ENCODE measurements at places on chromosomes 1 and 21.

- DNase-seq: no peak
Observed at GRCh38 chr1:99943223-99943794, 26.5 kb upstream of the SLC35A3 start.

DNA sequence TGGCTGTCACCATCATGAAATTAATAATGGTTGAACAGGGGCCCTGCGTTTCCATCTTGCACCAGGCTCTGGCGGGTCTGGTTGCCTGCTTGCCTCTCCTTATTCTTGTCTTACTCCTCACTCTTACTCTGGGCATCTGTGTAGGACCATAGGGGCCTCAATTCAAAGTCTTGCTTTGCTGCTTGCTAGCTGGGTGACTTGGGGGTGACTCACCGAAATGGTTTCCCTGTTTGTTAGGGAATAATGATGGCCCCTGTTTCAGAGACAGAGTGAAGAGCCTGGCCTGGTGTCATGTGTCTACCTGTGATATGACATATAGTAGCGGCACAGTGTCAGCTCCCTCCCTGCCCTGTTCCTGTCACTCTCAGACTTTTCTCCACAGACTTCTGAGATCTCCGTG lies 24.6 kb downstream of the KCNC4 start:
- DNase-seq: no peak

GRCh38 chr1:2561898-2562895 lies 6.0 kb downstream of the TNFRSF14 start:
- no peak for DNase-seq

DNA sequence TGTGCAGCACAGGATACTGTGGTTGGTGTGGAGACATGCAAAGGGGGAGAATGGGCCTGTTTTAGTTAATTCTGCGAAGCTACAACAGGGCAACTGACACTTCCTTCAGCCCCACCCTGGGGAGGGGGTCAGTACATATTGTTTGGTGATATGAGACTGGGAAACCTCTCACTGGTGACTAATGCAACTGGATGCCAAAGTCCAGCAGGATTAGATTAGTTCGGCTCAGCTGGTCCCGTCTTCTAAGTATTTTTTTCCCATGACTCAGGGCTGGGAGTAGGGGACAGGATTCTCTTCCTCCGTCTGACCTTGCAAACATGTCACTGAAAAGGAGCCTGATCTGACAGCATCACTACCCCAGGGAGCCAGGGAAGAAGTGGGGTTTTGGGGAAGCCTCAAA lies 43.0 kb downstream of the PLXNA2 start:
- no peak for DNase-seq

DNA sequence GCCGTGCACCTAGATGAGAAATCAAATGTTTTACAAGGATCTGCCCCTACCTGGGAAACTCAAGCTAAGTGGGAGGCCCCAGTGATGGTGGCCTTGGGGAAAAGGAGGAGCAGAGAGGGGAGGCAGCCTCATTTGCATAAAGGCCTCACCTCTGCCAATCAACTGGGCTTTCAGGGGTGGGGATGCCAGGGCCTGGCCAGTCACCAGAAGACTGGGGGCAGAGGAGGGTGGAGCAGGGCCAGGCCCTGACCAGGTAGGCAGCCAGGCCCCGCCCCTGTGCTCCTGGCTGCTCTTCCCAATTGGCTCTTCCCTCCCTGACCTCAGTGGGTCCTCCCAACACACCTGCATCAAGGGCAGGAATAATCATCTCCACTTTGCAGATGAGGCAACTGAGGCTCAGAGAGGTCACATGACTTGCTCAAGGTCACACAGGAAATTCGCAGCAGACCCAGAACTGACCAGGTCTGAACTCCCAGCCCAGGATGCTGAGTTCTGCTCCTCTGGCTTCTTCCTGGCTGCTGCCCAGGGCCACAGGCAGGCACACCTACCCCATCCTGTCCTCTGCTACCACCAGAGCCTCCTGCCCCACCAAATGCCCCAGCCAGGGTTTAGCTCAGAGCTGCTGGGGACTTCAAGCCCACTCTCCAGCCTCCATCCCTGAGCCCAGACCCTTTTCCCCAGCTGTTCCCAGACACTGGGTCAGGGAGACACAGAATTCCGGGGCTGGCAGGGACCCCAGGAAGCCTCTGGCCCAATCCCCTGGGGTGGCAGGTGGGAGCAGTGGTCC lies 677.9 kb downstream of the MATN1 start:
- DNase-seq: peak; percentile 39

- no peak for DNase-seq
Observed at GRCh38 chr1:96752394-96752793, 30.8 kb downstream of the PTBP2 start.

DNA sequence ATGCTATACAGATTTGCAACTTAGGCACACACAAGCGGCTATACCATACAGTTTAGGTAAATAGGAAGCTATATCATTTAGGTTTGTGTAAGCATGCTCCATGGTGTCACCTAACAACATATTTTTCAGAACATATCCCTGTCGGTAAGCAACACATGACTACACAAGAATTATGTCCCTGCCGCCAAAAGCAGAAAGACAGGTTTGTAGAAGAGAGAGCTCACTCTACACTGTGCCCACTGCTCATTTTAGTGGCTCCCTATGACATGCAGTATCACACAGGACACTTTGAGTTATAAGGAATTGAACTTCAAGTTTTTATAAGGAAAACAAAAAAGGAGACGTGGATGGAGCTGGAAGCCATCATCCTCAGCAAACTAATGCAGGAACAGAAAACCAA lies 132.5 kb upstream of the KAZN start:
- DNase-seq: no peak

DNA sequence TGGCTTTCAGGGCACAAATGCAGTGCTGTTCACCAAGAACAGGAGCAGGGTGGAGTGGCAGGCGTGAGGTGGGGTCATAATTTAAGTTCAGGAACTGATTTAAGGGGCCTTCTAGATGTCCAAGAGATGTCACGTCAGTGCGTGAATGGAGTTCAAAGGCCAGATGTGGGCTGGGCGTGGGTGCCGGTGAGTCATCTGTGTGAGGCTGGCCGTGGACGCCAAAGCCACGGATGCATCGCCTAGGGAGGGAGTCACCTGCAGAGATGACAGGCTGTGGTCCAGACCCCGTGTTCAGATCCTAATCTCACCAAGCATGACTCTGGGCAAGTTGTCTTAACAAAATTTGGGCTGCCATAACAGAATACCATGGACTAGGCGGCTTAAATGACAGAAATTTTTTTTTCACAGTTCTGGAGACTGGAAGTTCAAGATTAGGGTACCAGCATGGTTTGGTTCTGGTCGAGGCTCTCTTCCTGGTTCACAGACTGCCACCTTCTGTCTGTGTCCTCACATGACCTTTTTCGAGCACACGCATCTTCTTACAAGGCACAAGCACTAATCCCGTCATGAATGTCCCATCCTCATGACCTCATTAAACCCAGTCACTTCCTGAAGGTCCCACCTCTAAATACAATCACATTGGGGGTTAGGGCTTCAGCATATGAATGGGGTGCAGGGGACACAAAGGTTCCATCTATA lies 109.6 kb downstream of the PRDM2 start:
- DNase-seq: no peak

DNA sequence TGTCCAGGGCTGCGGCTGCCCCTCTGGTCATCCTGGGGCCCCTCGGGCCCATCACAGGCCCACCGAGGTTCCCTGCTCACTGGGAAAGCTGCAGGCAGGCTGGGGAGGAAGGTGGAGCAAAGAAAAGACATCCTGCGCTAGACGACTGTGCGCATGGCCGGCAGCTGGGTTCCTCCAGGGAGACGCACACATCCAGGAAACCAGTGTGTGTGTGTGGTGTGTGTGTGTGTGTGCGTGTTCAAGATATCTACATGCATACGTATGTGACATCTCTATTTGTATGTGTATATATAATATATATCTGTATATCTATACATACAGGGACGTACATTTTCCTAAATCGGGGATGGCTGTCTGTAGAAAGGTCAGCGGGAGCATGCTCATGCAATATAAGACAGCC lies 63.7 kb downstream of the ACOT7 start:
- DNase-seq: no peak

DNA sequence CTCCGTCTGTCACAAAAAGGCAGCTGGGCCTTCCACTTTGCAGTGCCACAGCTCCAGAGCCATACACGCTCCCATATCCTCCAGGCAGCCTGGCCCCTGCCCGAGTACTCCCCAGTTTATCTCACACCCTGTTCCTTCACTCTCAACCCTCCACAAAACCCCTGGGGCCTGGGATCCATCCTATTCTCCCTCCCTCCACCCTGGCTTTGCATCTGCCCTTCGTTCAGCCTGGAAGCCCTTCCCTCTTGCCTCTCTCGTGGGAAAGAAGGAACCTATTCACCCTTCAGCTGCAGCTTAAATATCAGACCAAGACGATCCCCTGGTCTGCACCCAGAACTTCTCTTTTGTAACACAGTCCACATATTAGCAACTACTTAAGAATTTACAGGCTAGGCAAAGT lies 56.7 kb downstream of the CAMK2N1 start:
- DNase-seq: no peak

DNA sequence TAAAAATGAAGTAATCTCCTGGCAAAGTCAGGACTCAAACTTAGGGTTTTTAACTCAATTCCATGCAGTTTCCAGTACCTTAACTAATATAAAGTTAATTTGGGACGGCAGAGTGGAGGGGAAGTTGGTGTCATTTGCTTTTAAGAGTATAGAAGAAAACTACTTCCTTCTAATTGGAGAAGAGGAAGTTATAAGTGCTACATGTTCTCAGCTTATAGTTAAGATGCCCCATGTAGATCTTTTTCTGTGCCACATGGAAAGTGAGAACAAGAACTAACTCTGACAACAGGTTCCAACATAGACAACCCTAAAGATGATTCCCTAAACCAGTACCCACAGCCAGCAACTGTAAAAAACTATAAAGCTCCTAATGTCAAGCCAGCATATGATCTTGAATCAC lies 11.5 kb downstream of the RRAGC start:
- DNase-seq: no peak

DNA sequence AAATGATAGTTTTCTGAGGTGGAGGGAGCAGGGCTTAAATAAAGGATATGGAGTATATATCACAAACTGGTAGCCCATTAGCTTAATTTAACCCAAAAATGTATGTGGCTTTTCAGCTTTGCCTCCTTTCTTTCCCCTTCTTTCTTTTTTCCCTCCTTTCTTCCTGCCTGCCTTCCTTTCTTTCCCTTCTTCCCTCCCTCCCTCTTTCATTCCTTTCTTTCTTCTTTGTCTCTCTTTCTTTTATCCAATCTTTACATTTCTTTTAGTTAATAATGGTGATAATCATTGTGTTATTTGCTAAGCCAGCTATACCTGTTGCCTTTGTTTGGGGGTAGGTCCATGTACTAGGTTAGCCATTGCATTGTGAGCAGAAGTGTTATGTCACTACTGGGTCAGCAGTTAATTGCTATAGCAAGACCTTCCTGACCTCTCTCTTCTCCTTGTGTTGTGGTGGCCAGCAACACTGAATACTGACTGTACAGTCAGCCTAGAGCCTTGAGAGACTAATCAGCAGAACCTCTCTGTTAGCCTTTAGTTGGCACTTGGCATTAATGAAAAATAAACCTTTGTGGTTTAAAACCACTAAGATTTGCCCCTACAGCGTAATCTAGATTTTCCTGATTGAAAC lies 5.1 kb downstream of the GORAB start:
- DNase-seq: no peak

GRCh38 chr1:55378582-55378981 lies 163.4 kb upstream of the USP24 start:
- no peak for DNase-seq

DNA sequence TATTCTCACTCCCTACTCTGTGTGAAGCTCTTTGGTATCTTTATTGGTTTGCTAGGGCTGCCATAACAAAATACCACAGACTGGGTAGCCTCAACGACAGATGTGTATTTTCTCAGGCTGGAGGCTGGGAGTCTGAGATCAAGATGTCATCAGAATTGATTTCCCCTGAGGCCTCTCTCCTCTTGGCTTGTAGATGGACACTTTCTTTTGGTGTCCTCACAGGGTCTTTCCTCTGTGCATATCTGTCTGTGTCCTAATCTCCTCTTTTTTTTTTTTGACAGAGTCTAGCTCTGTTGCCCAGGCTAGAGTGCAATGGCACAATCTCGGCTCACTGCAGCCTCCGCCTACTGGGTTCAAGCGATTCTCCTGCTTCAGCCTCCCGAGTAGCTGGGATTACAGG lies 71.4 kb upstream of the KCNJ6 start:
- DNase-seq: no peak

DNA sequence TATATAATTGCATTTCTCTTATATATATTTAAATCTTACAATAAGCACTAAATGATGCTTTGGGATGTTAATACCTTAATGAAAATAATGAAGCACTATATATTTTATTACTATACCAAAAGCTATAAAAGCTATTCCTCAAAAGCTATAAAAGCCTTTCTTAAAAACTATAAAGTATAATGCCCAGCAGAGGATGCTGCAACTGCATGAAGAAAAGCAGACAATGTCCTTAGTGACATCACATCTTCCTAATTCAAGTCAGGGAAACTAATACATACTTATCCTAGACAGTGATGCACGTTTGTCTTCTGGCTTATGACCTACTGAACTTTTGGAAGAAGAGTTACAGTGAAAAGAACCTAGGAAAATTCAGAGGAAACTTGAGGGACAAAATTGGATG lies 13.6 kb upstream of the C1orf185 start:
- DNase-seq: no peak
